ENCODE measurements at places on chromosomes 7 and 10.

DNA sequence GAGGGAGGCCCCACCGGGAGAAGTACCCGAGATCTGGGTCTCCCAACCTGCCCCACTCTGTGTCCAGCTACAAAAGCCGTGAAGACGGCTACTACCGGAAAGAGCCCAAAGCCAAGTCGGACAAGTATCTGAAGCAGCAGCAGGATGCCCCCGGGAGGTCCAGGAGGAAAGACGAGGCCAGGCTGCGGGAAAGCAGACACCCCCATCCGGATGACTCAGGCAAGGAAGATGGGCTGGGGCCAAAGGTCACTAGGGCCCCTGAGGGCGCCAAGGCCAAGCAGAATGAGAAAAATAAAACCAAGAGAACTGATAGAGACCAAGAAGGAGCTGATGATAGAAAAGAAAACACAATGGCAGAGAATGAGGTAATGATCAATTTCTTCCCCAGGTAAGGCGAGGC is 59.1 kb upstream of the PDCD4 start:
- no peak for DNase-seq

GRCh38 chr7:151385626-151386300 is 24.1 kb downstream of the WDR86 start:
- DNase-seq: no peak

GRCh38 chr7:117072620-117073118 is 119.4 kb downstream of the ST7 start:
- no peak for DNase-seq

DNA sequence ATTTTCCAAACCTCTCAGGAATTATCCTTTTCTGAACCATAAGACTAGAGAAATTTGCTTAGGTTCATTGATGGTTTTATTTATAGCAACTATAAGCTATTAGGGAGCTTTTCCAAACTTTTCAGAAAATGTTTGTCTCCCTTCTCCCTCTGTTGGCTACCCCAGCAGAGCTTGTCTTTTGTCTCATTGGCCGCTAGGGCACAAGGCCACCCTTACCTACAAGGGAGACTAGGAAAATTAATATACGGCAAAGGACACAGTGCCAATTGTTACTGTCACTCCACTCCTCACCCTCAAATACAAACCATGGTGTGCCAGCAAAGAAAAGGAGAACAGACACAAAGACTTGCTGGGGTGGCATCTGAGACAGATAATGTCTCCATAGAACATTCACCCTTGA is 471.4 kb downstream of the XPNPEP1 start:
- no peak for DNase-seq

DNA sequence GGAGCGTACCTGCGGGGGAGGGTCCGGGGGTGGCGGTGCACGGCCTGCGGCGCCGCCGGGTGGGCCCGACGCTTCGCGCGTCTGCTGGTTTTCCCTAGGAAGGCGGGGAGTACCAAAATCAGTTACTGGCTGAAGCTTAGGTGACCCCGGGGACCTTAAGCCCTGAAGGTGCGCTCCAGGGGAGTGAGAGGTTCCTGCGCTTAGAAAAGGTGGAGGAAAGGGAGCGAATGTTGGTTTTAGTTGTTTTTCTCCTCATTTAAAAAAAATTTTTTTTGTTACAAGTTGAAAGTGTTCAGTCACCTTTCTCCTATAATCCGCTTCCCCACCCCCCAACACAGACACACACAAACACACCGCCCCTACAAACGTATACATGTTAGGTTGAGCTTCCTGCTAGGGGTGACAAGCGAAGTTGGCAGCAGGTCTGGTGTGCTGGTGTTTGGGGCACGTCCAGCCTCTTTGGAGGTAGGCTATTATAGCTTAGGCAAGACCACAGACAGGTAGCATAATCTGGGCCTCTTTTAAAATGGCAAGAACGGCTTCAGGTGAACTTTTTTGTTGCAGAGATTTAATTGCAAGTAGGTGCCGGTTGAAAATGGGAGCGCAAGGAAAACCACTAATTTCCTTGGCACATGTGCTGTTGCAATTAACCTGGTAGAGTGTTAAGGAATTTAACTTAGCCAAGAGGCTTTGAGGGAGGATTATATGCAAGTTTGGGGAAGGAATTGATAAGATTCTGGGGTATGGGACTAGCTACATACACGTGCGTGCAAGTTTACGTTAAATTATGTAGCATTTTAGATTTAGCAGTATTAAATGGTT is 945 bp downstream of the ADD3 start:
- peak; percentile 21 for DNase-seq
